Adrenal gland (tissue), 19 donors: ENCODE measurements at places on chromosomes 13 and 19.

- no peak for DNase-seq
These were observed 503.4 kb downstream of the TBC1D4 start for GRCh38 chr13:74978591-74978990.

GRCh38 chr19:58035863-58036262, 2.0 kb downstream of the ZSCAN1 start:
- no peak for DNase-seq

DNA sequence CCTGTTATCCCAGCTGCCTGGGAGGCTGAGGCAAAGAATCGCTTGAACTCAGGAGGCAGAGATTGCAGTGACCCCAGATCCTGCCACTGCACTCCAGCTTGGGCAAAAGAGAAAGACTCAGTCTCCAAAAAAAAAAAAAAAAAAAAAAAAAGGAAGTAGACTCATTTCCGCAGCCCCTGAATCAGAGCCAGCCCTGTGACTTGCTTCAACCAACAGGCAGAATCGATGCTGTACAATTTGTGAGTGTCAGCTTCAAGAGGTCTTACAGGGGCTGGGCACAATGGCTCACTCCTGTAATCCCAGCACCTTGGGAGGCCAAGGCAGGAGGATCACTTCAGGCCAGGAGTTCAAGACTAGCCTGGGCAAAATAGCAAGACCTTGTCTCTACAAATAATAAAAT, 12.8 kb downstream of the ANKRD27 start:
- DNase-seq = peak; percentile 35

- peak; percentile 78 for DNase-seq
These were observed 9.1 kb downstream of the ZNF653 start for GRCh38 chr19:11496391-11497163.

DNA sequence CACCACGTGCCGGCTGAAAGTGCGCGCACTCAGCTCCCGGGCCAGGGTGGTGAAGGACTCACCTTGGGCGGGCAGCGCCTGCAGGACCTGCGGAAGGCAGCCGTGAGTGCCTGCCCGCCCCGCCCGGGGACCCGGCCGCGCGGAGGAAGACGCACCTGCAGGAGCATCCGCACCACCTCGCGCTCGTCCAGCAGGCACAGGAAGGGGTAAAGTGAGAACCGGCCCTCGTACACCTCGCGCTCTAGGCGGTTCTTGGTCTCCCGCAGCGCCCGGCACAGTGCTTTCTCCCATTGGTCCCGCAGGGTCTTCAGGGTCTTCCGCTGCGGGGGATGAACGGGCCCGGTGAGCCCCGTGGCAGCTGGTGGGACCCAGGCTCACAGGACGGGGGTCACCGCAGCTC, 10.7 kb downstream of the POLRMT start:
- no peak for DNase-seq

DNA sequence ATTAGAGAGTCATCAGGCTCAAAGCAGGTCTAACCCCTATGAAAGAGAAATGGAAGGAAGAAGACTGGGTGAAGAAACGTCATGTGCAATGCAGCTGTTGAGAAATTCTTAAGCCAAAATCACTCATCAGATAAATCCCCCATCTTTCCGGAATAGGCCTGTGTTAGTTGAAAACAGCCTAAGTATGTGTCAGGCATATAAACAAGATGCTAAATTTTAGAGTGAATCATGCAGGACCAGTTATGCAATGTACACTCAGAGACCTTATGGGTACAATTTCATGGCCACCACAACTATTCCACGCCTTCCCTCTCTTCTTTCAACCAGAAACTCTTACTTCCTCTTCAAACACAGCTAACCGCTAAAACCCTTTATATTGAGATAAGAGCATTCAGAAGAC, 717.7 kb upstream of the ATXN8OS start:
- no peak for DNase-seq

DNA sequence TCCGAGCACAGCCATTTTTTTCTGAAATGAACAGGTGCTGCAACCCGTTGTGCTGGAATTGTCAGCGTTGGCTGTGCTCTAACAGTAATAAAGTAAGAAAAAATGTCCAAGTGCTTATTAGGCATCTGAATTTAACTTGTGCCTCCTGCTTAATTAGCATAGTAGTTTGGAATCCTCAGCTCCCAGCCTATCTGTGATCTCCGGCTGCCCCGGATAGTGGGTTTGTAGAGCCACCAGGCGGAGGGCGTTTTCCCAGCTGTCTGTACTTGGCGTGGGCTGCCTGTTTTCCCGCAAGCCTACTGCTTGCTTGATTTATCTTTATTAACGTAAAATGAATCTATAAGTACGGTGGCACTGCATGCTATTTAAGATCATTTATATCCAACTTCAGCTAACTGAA, 137.9 kb downstream of the MTUS2 start:
- no peak for DNase-seq

DNA sequence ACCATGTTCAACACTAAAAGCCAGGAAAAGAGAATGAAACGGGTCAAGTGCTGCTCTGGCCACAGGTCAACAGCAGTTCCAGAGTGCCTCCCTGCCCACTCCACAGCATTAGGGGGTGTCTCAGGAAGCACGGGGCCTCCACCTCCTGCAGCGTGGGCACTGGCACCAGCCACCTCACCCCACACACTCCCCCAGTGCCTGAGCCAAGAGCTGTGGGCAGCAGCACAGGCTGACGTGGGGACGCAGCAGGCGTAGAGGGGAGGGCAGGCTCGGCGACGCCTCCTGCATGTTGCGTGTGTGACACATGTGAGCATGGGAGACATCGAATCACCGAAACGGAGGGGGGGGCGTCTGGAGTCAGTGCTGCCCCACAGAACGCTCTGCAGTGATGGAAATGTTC, 21.4 kb upstream of the TMEM160 start:
- DNase-seq = no peak

DNA sequence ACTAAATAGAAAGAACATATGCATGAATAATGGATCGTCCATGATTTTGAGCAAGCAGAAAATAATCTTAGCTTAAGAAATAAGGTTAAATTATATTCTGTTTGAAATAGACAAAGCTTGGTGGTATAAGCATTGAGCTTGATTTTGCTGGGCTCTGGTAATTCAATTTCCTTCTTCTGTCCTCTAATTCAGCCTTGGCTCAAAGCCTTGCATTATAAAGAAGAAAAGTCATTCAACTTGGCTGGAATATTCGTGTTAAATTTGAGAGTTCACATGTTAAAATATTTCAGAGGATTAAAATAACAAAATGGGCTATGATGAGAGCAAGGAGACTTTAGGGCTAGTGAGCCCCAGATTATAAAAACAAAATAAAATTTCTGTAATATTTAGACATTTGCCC, 415.4 kb upstream of the PCDH20 start:
- no peak for DNase-seq

GRCh38 chr13:23202383-23202782, 21.6 kb downstream of the SGCG start:
- no peak for DNase-seq

DNA sequence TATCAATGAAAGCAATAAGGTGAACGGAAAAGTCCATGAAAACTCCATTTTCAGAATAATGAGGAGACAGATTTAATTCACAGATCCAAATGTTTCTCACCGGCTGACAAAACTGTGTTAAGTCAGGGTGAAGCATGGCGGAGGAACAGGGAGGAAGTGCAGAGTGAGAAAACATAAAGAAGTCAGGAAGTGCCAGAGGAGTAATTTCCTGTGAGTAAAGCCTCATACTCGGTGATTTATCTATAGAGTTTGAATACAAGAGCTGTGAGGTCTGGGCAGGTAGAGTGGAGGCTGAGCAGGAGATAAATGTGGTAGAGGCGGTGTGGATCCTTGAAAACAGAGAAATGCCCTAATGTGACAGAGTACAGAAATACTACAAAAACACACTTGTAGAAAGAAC, 11.4 kb downstream of the CARD8 start:
- DNase-seq = no peak

- no peak for DNase-seq
These were observed 6.4 kb downstream of the ZNF562 start for GRCh38 chr19:9668544-9668943.
